MM.1S (cell line): ENCODE measurements at places on chromosomes 12 and 14.

GRCh38 chr14:88551094-88551870 is 3.5 kb downstream of the PTPN21 start:
- no peak for DNase-seq
- H3K27ac ChIP-seq, result no peak overlapping the region
- H3K36me3 ChIP-seq, result no peaks in the 10 kb centered on the region
- no peak overlapping the region for H3K4me3 ChIP-seq

DNA sequence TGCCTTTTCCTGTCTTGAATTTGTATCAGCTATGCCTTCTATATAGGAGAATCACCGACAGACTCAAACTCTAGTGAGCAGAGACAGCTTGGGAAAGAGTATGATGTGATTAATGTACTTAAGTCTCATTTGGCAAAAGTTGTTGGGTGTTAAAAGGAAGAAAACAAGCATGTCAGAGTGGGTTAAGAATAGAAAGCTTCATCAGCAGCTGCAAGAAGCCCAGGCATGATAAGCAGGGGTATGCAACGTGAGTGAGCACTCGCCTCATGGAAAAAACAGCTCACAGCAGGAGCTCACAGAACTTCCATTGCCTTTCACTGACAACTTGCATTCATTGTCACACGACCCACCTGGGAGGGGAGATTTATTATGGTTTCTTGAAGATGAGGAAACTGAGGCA is 35.9 kb upstream of the WNK1 start:
- no peak overlapping the region for H3K4me3 ChIP-seq
- DNase-seq, result no peak
- H3K27me3 ChIP-seq, result no peaks in the 10 kb centered on the region
- H3K36me3 ChIP-seq, result no peaks in the 10 kb centered on the region
- H3K4me1 ChIP-seq, result peaks cover 3% of the 10 kb centered on the region

- peak; percentile 47 for DNase-seq
- peak overlapping the region; percentile 96 for H3K27ac ChIP-seq
- peak overlapping the region; percentile 69 for H3K4me3 ChIP-seq
- H3K36me3 ChIP-seq, result no peaks in the 10 kb centered on the region
- no peaks in the 10 kb centered on the region for H3K27me3 ChIP-seq
Measured at GRCh38 chr14:39267608-39268005, 33.9 kb downstream of the MIA2 start.

GRCh38 chr12:10126413-10126812 is 3.6 kb downstream of the CLEC7A start:
- no peak overlapping the region for H3K27ac ChIP-seq
- H3K4me1 ChIP-seq, result peaks cover 22% of the 10 kb centered on the region
- no peaks in the 10 kb centered on the region for H3K27me3 ChIP-seq
- H3K4me3 ChIP-seq, result no peak overlapping the region

DNA sequence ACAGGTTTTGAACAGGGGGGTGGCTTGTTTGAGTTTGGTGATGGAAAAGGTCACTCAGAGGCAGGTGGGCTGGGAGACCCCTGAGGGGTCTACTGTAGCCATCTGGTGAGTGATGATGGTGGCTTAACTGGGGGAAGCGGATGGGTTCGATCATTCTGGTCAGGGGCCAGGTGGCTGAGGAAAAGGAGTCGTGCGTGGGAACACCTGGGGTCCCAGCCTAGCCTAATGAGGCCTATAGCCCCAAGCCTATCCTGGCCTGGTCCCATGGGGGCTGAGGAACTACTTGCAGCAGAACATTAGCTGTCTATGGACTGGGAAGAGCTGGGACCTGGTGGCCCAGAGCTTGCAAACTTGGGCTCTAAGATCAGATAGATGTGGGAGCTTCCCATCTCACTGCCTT is 158.4 kb upstream of the MYL2 start:
- no peak for DNase-seq
- H3K4me1 ChIP-seq, result no peaks in the 10 kb centered on the region
- H3K27ac ChIP-seq, result no peak overlapping the region
- no peak overlapping the region for H3K4me3 ChIP-seq
- H3K27me3 ChIP-seq, result no peaks in the 10 kb centered on the region; the same call in 1 of the 2 replicates
